Posterior vena cava (tissue), 2 donors: ENCODE measurements at places on chromosomes 6 and 20. TPM values are rescaled to one million over a fixed set of nuclear protein-coding genes. Genes with fewer than 3 reads are reported as not detected.

DNA sequence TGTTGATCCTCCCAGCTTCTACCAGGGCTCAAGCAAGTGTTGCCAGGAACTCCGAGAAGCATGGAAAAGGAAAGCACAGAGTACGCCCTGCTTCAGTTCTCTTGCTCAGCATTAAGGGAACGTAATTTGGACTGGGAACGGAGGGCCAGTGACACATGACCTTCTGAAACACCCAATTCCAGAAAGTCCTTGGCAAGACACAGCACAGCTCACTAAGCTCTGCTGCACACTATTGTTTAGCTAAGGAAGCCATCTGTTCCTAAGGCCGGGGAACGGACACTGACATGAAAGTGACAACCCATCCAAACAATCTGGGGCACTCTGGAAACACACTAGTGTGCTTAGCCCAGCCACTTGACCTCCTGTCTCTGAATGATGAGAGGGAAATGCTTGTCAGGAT lies 56.9 kb upstream of the NXT1 start:
- no peak for DNase-seq

Gene MTCH1
- total RNA-seq = 148 TPM

GRCh38 chr6:16849988-16850680 lies 88.9 kb upstream of the ATXN1 start:
- DNase-seq = no peak

- no peak for DNase-seq
Observed at GRCh38 chr6:121594053-121594452, 158.6 kb downstream of the GJA1 start.

DNA sequence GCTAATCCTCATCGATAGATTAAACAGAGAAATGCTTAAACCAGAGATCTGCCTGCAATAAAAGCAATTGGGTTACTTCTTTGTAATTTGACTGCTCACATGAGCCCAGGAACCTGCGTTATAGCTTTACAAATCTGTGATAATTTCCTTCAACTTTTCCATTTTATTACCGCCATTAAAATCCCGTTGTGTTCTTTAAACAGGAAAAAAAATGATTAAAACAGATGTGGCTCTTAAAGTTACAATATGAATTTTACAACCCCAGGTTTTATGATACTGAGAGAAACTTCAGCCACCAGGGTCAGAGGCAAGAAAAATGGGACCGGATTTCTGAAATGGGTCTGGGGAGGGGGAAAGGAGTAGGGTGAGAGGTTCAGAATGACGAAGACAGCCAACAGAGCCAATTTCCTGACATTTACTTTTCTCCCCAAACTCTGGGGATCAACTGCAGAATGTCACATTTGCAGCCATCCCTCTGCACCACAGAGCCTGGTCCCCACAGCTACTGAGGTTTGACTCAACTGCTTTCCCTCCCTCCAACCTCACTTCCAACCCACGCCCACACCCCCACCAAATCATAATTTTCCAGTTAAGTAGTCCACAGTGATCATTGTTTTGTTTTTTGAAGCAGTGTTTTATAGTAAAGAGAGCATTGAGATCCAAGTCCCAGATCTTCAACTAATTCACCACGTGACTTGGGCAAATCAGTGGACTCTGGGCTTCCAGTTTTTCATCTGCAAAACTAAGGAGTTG lies 77.6 kb upstream of the EYA2 start:
- no peak for DNase-seq

Gene CRNKL1
- total RNA-seq = 14.7 TPM

Gene PLEKHG1
- total RNA-seq = 27.9 TPM

DNA sequence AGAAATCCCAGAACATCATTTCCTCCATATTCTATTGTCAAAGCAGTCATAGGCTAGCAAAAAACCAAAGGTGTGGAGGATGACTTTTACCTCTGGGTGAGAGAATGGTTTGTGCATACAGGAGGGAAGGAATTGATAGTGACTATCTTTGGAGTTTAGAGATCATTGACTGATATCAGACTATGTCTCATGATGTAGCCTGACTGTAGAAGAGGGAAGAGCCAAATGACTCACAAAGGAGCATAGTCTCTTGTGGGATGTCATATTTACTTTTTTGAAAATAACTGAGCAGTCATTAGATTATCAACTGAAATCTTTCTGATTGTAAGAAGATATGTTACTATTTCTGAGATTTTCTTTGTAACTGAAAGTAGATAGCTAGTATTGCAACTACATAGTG lies 158.5 kb downstream of the FLRT3 start:
- DNase-seq = no peak

GRCh38 chr6:70857387-70858077 lies 99.3 kb downstream of the B3GAT2 start:
- no peak for DNase-seq

- no peak for DNase-seq
Observed at GRCh38 chr6:133778414-133779130, 110.3 kb upstream of the TCF21 start.
